Suppressor macrophage (primary cell): ENCODE measurements at places on chromosomes 11 and 22.

DNA sequence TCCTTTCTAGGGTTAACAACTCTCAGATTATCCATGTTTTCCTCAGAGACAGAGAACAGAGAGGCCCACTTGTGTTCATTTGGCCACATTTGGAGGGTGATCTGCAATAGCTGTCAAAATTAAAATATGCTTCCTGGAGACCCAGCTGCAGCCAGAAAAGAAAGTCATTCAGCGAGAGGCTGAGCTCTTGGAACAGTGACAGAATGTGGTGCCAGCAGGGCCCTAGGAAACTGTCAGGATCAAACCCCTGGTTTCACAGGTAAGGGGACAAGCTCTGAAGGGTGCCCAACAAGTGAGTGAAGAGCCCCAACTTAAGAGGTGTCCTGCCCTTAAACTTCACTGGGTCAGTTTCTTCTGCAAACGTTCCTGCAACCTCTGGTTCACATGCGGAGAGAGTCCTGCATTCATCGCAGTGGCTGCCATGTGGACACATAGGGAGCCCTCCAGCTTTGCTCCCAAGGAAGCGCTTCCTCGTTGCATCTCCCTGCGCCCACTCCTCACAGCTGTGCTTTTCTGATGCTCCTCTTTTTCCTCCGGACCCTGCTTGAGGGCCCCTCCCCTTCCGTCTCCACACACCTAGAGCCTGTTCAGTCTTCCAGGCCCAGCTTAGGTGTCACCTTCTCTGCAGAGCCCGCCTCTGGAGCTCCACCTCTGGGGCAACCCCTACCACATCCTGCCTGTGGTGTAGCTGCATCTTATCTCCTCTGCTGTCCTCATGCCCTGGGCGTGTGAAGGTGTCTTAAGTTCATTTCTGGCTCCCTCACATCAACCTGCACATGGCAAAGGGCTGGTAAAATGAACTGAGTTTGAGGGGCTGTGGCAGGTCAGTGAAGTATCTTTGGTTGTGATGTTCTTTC, 3.9 kb downstream of the UCP3 start:
- no peak for DNase-seq

DNA sequence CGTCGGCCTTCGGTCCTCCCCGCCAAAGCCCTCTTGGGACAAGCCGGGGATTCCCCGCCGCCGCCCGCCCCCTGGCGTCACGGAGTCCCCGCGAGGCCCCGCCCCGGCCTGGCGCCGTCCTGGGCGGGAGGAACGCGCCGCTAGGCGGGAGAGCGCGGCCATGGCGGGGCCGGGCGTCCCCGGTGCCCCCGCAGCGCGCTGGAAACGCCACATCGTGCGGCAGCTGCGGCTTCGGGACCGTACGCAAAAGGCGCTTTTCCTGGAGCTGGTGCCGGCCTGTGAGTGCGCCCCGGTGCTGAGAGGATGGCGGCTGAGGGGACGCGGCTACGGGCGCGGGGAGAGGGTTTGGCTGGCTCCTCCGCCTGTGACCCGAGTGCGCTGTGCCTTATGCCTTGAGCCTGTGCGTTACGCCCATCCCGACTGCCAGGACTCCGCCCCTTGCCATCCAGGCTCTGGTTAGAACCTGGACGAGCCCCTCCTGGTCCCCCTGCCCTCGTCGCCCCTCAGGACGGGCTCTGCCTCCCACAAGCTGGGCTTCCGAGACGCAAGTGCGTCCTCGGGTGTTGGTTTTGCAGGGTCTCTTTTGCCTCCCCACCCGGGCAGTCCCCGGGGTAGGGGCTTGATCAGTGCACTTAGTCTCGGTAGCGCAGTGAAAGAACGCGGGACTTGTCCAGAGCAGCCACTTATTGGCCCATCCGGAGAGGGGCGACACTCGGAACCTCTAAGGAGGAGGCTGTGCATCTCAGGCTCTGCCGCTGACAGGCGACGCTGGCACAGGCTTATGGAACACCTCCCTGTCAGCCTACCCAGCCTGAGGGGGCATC, at the start of gene ATG16L2:
TSS of gene ATG16L2 (plus strand) at position 126 of the 824 bp plus-strand sequence. CDS start at position 161, 35 bp downstream.
- peak; percentile 98 for DNase-seq

DNA sequence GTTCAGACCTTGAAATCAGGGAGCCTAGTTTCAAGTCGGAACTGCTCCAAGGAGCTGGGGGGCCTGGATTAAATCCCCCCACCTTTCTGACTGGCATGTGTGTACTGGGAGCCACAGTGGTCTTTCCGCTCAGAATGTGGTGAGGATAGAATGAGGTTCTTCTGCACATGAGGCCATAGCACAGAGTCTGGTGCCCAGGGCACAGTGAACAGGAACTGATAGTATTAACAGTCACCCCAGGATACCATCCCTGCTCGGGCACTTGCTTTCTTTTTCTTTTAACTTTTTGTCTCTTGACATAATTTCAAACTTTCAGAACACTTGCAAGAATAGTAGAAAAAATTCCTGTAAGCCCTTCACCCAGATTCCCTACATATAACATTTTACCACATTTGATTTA, 28.8 kb downstream of the LMO1 start:
- no peak for DNase-seq

GRCh38 chr11:8109675-8110074, 28.7 kb downstream of the TUB start:
- DNase-seq = no peak

- DNase-seq = peak; percentile 94
Observed at GRCh38 chr11:110374921-110375320, 54.8 kb upstream of the FDX1 start.

GRCh38 chr11:124578761-124579160, 9.0 kb downstream of the OR8A1 start:
- no peak for DNase-seq

DNA sequence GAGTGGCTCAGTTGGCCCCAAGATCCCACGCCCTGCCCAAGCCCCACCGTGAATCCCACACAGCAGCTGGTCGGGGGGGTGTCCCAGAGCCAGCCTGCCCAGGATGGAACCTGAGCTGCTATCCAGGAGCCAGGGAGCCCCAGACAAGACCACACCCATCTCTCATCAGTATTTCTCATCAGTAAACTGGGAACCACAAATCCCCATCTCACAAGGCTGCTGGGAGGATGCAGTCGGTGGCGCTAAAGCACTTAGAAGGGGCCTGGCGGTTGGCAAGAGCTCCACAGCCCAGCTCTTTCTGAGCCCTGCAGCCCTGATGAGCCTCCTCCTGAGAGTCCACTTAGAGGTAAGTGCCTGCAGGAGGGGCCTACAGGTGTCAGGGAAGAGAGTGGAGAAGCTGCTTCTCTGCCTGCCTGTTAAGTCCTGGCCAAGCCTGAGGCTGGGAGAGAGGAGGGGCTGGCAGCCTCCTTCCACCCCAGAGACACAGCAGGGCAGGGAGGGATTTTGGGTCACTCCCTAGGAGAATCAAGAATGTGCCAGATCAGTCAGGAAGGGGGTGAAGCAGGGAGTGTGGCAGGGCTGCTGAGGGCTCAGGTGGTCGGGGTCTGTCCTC, 6.1 kb downstream of the FADS3 start:
- no peak for DNase-seq

DNA sequence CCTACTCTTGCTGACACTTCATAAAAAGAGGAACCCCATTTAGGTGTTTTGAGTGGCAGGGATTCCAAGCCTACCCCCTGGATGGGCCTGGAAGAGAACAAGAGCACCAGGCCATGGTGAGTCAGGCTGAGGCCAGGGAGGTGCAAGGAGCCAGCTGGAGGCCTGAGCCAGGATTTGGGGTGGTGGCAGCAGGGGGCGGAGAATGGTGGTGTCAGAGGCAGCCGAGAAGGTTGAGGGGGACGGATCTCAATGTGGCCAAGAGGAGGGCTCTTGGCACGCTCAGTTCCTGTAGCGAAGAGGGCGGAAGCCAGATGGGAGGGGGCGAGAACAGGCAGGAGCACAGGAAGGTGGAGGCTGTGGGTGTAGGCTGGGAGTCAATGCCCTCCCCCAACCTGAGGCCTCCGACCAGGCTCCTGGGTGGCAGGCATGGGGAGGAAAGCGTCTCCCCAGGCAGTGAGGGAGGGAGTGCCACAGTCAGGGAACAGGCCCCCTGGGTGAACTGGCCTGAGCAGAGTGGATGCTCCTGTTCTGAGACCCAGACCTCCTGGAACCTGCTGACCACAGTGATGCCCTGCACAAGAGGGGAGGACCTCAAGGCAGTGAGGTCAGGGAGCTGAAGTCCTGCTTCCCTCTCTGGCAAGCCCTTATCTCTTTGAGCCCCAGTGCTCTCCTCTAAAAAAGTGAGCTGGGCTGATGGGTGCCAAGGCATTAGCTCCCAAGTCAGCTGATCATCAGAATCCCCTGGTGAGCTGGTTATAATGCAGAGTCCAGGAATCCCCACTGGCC, 13.9 kb downstream of the RTN4RL2 start:
- peak; percentile 49 for DNase-seq

GRCh38 chr11:37504921-37505320, 906.9 kb upstream of the RAG2 start:
- no peak for DNase-seq

GRCh38 chr11:116692318-116693101, 80.3 kb downstream of the BUD13 start:
- DNase-seq = no peak

GRCh38 chr11:124285610-124286344, 28.0 kb downstream of the OR8D1 start:
- DNase-seq = no peak

- DNase-seq = no peak
Observed at GRCh38 chr11:104380358-104380757, 216.4 kb upstream of the PDGFD start.

DNA sequence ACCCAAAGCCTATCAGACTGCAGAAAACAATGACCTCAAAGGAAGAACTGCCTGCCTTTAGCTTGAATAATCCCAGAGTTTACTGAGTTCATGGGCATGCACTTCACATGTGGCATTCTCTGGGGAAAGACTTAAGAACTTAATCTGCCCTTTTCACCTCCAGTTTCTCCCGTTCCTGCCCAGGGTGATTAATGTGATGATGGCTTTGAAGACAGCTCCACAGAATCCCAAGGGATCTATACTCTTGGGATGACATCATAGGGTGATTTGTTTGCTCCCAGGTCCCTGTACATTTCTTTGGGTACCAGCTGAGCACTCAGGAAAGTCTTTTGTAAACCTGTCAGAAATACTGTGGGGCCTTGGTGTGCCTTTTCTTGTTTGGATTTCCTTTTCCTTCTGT, 14.0 kb downstream of the FJX1 start:
- DNase-seq = no peak

DNA sequence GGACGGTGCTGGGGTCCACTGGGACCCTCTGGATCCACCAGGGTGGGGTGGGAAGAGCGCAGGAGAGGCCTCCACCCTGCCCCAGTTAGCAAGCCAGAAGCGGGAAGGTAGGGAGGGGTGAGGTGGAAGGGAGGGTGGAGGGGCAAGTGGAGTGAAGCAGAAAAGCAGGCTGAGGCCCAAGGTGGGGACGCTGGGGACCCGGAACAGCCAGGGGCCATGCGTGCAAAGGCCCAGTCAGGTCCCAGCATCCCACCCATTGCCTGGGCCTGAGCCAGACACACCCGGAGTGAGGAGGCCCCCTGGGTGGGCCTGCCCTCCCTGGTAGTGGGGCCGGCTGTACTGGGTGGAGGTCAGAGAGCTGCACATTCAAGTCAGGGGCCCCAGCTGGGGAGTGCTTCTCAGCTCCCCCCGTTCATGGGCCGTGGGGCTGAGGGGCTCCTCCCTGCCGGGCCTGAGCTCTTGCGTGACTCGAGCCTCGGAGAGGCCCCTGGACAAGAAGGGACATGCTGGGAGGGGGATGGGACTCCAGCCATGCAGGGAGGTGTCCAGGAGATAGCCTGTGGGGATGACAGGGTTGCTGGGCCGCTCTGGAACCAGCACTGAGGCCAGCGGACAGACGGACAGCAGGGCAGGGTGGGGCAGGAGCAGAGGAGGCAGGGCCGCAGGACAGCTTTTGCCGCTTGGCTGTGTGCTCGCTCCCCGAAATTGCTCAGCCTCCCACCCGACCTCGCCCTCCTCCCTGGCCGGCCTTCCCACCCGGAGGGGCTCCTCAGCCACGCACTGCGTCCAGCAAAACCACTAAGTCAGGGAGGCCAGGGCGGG, 7.7 kb downstream of the TNNT3 start:
- DNase-seq = no peak

DNA sequence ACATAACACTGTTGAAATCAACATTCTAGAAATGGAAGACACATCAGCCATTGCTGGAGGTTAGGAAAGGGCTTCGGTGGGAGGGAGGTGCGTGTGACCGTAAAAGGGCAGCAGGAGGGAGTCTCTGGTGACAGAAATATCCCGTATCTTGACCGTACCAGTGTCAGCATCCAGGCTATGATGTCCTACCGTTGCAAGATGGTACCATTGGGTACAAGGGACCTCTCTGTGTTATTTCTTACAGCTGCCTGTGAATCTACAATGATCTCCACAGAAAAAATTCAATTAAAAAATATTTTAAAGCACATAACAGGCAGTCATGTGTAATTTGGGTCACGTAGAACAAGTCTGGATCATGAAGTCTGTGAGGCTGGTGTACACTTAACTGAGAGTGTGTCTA, 27.4 kb upstream of the SEPTIN5 start:
- no peak for DNase-seq

DNA sequence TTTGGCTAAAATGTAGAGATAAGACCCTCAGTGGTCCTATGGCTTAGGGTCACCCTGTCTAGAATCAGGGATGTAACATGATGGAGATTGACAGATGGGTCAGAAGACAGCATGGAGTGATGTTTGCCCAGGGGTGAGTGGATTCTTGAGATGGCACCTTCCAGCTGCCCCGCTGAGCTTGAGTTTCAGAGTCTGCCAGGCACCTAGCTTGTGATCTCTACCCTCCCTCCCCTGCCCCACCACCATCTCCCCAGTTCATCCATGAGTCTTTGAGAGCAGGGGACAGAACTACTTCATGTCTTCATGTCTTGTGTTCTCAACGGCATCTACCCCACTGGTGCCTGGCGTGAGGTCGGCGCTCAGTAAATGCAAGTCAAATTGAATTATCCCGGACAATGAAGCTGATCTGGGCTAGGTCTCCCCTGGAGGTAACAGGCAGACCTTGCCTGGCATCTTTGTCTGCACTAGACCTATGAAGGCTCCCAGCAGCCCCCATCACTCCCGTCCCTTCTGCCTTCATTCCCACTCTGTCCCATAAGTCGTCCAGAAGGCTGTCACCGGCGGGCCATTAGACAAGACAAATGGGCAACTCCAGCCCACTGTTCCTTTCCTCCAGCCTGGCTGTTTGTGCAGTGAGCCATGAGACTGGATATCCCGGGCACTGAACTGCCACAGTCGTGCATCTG, 239.2 kb upstream of the TBCEL start:
- DNase-seq = no peak

- no peak for DNase-seq
Observed at GRCh38 chr11:100004541-100004940, 682.5 kb upstream of the ARHGAP42 start.

DNA sequence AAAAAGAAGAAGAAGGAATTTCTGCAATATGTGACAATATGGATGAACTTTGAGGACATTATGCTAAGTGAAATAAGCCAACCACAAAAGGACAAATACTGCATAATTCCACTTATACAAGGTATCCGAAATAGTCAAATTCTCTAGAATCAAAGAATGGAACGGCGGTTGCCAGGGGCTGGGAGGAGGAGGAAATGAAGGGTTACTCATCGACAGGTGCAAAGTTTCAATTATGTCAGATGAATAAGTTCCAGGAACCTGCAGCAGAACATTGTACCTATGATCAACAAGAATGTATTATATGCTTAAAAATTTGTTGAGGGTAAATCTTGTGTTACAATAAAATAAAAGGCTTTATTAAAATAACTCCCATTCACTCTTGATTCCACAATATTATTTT, 49.0 kb downstream of the SC5D start:
- no peak for DNase-seq
